ENCODE measurements at places on chromosomes 4 and X.

- DNase-seq = no peak
Observed at GRCh38 chr4:143016171-143016570, 168.5 kb upstream of the USP38 start.

DNA sequence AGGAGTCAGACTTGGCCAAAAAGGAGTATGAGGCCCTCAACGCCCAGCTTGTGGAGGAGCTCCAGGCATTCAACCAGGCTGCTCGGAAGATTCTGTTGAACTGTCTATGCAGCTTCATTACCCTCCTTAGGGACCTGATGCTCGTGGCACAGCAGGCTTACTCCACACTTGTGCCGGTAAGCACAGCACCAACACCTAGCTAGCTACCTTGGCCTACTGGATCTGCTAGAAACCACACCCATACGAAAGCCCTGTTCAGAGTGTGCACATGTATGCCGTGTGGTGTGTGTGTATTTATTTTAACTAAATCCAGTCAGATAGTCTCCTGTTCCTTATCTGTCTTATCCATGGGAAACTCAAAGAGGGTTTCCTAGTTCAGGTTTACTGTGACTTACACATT is 49.3 kb downstream of the INTS12 start:
- DNase-seq = no peak

GRCh38 chr4:67651536-67651935 is 49.4 kb downstream of the UBA6 start:
- no peak for DNase-seq

GRCh38 chr4:166724369-166724768 is 509.9 kb downstream of the SPOCK3 start:
- DNase-seq = no peak

DNA sequence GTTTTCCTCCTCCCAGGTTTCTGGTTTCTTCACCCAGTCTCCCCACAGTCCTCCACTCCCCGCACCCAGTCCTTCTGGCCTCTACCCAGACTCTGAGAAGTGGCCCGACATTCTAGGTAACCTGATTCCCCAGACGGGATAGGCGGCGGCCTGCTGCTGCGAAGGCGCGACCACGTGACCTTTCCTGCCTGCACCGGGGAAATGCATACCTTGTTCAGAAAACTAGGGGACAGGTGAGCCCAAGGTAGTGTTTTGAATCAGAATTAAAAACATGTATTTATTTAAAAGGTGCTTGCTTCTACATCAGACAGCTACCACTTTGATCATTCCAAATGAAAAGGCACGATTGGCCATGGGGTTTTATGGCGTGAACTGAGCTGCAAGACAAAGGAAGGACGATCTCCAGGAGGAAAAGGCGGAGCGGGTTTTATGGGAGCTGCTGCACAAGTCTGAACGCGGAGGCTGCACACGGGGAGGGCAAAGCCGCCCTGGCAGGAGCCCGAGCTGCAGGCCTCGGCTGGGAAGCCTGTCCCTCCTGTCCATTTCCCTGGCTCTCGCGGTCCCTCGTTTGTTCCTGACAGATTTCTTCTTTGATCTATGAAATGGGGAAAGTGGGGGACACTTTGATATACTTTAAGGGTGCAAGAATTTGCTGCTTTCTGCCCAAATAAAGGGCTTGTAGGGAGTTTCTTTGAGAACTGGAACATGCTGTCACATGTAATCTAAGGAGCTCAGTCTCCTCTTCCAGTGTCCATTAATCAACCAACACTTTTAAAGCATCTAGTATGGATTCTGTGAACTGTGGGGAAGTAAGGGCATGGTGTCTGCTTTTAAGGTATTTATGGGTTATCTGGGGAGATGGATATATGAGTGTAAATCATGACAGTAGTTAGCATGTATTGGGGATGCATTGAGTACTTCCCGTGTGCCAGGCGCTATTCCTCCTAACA is 150.9 kb downstream of the SPRY1 start:
- DNase-seq = no peak

DNA sequence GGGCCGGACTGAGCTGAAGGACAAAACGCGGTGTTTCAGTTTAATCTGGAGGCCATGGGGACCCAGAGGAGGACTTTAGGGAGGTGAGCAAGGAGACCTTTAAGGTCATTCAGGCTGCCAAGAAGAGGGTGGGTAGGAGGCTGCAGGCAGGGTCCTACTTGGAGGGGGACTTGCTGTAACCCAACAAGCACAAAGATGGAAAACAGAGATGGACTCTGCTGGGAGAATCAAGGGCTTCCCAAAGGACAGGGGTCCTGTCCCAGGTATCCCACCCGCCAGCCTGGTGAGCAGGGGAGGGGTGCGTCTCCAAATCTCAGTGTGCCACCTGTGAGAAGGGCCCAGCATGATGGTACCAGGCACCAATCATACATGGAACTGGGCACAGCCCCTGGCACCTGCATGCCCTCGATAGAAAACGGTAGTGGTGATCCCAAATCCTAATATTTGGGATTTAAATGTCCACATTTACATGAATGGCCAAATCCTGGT is 3.9 kb upstream of the HAUS3 start:
- no peak for DNase-seq

GRCh38 chr4:120971884-120972283 is 49.4 kb upstream of the PRDM5 start:
- DNase-seq = no peak

DNA sequence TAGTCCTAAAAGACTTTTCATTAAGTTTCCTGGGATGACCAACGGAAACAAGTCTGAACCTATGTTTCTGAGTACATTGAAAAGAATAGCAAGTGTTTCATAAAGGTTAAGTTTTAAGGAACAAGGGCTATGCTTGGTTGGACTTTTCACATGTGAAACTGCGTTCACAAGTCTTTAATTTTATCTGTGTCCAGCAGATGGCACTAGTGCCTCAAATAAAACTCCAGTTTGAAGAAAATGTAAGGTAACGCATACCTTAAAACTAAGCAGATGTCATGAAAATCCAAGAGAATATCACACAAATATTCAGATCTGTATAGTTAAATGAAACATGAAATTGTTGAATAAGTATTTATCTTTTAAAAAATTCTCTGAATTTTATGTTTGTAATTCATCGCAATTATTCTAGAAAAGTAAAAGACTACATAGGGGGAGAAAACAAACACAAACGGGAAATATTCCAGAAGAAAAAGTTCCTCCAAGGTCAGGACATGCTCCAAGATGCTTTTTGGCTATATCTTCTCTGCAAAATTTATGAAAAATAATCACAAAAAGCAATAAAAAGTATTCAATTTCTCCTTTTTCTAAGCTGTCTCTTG is 89.6 kb upstream of the MAD2L1 start:
- DNase-seq = peak; percentile 69

GRCh38 chr4:184147858-184148737 is 69.6 kb downstream of the ENPP6 start:
- DNase-seq = peak; percentile 47

DNA sequence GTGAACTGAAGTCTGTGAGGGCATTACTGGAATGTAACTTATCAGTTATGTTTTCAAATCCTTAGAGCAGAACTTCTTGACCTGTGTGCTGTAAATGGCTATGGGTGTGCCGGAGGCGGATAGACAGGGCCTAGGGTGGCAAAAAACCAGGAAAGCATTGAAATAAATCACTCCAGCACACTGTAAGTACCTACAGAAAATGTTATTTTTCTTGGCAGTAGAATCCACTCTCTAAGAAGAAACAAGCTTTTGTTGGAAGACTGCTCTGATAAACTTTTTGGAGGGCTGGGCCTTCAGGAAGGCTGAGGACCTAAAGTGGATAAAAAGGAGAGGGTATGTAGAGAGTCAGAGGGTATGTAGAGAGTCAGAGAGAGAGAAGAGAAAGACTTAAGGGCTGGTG is 14.9 kb downstream of the CPE start:
- DNase-seq = no peak

- no peak for DNase-seq
Observed at GRCh38 chr4:127219232-127219631, 413.5 kb upstream of the INTU start.

DNA sequence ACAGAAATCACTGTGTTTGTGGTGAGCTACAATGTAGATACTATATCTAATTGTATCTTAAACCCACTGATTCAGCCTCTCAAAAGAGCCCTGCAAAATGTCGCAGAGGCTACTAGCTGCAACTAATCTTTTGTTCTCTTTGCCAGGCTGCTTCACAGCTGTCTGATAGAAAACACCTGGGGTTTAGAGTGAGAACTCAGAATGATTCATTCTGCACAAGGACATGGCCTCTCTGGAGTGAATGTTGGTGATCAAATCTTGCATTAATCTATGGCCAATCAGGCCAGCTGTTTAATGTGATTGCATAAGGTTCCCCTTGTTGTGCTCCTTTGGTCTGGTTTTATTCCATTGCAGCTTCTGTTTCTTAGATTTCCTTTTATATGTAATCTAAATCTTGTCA is 100.3 kb downstream of the EMCN start:
- DNase-seq = no peak

GRCh38 chr4:54090804-54091623 is 8.9 kb upstream of the GSX2 start:
- DNase-seq = no peak

- no peak for DNase-seq
Observed at GRCh38 chrX:127085939-127086338, 266.4 kb downstream of the PRR32 start.

- peak; percentile 83 for DNase-seq
Observed at GRCh38 chr4:168923526-168924194, 86.4 kb downstream of the CBR4 start.

DNA sequence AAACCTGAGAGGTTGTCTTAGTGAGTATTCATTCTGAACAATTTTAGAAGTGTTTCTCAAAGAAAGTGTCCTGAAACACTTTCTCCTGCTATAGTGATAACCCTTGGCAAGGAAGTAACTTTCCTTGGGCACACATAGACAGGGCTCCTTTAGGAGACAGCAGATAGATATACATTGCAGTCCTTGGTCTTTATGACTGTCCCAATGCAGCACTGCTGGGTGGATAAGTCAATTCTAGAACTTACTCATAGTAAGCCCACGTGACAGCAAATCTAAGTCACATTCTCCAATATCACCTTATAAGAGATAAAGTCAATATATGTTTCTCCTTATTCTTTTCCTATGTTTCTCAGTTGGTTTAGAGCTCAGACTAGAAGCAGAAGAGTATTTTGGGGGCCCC is 46.7 kb downstream of the GPRASP3 start:
- no peak for DNase-seq

GRCh38 chrX:40154250-40154852 is 56.6 kb upstream of the BCOR start:
- DNase-seq = no peak

DNA sequence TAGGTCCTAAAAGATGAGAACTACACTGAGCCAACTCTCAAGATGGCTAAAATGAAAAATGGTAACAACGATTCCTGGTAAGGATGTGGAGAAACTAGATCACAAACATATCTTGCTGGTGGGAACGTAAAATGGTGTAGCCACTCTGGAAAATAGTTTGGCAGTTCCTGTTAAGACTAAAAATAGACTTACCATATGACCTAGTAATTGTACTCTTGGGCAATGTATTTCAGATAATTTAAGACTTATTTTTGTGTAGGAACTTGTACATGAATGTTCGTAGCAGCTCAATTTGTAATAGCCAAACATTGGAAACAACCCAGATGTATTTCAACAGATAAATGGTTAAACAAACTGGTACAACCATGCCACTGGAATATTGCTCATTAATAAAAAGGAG is 106.2 kb downstream of the HDAC8 start:
- DNase-seq = no peak

GRCh38 chrX:100928660-100929613 is at the start of gene XKRX:
Gene XKRX, minus strand, starts transcription at chrX:100928917. Its CDS starts 613 bp downstream, at chrX:100928304.
- no peak for DNase-seq

DNA sequence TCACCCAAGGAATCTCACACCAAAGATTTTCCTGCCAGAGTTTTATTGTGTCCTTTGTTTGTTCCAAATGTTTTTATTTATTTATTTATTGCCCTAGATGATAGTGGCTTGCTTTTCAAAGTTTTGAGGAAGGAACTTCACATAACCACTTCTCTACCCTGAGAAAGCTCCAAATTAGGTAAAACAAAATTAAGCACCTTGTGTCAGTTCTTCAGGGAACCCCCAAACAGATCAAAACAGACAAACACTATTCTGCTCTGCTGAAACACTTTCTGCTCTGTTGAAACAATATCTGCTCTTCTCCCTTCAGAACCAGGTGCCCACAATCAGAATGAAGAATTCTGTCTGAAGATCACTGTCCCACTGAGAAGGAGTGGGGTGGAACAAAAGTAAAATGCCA is 16.5 kb upstream of the CYBB start:
- DNase-seq = no peak

DNA sequence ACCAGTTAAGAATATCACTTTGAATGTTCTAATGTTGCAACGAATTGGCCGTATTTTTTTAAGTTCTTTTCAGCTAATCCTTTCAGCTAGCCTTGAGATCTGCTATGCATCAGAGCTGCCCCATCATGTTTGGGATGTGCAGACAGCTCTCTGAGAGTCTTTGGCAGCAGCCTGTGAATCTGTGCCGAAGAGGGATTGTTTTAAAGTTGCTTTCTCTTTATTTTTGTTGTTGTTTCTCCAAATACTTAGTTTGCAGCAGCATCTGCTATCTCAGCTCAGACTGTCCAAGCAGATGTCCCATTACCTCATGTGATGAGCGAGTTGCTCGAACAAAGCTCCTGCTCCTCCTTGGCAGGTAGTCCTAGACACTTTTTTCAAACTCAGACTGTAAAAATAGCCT is 1002.5 kb upstream of the INTU start:
- DNase-seq = no peak

- peak; percentile 26 for DNase-seq
Observed at GRCh38 chrX:119790977-119791436, 423 bp downstream of the RPL39 start.

GRCh38 chrX:32267796-32268195 is 943.6 kb downstream of the DMD start:
- DNase-seq = no peak

- no peak for DNase-seq
Observed at GRCh38 chrX:57211906-57212305, 74.6 kb upstream of the FAAH2 start.

GRCh38 chr4:2255501-2256155 is 6.3 kb downstream of the MXD4 start:
- no peak for DNase-seq

- peak; percentile 62 for DNase-seq
Observed at GRCh38 chr4:2363056-2363721, 55.3 kb downstream of the ZFYVE28 start.

- no peak for DNase-seq
Observed at GRCh38 chr4:41160012-41160789, 54.1 kb downstream of the APBB2 start.

GRCh38 chrX:135295238-135295943 is 13.9 kb upstream of the ETDC start:
- DNase-seq = peak; percentile 60

GRCh38 chrX:154519389-154519788 is 3.4 kb upstream of the FAM3A start:
- no peak for DNase-seq

DNA sequence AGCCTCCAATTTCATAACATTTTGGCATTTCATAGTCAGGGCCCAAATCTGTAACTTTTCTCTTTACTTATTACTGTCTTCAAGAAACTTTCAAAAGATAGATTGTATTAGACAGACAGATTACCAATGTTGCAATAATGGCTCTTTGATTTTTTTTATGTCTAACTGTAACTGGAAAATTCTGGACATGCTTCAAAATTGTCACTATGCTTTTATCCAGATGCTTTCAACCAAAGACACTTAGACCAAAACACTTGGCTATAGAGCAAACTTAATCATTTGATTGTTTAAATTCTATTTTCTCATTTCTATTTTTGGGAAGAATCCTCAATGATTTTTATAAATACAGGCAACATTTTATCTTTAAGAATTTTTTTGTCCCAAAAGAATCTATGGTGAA is 10.4 kb downstream of the ZXDA start:
- no peak for DNase-seq
